ENCODE measurements at places on chromosomes 12 and 14. TPM values are rescaled to one million over a fixed set of nuclear protein-coding genes. Genes with fewer than 3 reads are reported as not detected.

The AQP6 gene
- total RNA-seq: not detected

The MDGA2 gene
- total RNA-seq: not detected

The GDF3 gene
- total RNA-seq: not detected

The LPAR5 gene
- 2.9 TPM for total RNA-seq

The BICDL1 gene
- total RNA-seq: 135 TPM

The ZBTB39 gene
- 10.8 TPM for total RNA-seq

The HOTAIR gene
- not detected for total RNA-seq

The NOS1 gene
- not detected for total RNA-seq

The CMA1 gene
- not detected for total RNA-seq

The APOF gene
- total RNA-seq: not detected

The FGD4 gene
- 0.94 TPM for total RNA-seq

The CD163 gene
- 2.9 TPM for total RNA-seq

The VWF gene
- total RNA-seq: 0.55 TPM

The RPS6KA5 gene
- 35.4 TPM for total RNA-seq

The SERPINA1 gene
- 15.5 TPM for total RNA-seq

The NKX2-8 gene
- not detected for total RNA-seq

The IL22 gene
- total RNA-seq: 5.6 TPM

The TDRD9 gene
- total RNA-seq: not detected

The CLEC14A gene
- total RNA-seq: not detected

The PLXNC1 gene
- total RNA-seq: 26.5 TPM

The KRT71 gene
- total RNA-seq: not detected

The INSM2 gene
- not detected for total RNA-seq

The TSFM gene
- total RNA-seq: 17.9 TPM

The UNC79 gene
- total RNA-seq: not detected

The CIPC gene
- total RNA-seq: 13.4 TPM

The SERPINA6 gene
- not detected for total RNA-seq

The CBLN3 gene
- 4.2 TPM for total RNA-seq

The CLEC7A gene
- 3.2 TPM for total RNA-seq

The TMEM233 gene
- total RNA-seq: not detected

The CFAP251 gene
- total RNA-seq: 1.1 TPM

The TAS2R13 gene
- total RNA-seq: 1.4 TPM

The AICDA gene
- total RNA-seq: not detected

The KRT74 gene
- total RNA-seq: not detected

The KCNA5 gene
- total RNA-seq: not detected

The LAG3 gene
- total RNA-seq: 4.6 TPM

The FGD6 gene
- total RNA-seq: 1.3 TPM

The PRIMA1 gene
- not detected for total RNA-seq

The KRT81 gene
- not detected for total RNA-seq

The SLC25A47 gene
- not detected for total RNA-seq

The KCNH5 gene
- total RNA-seq: not detected

The EIF2S3B gene
- 0.50 TPM for total RNA-seq

The WNK1 gene
- 215 TPM for total RNA-seq

The TAS2R8 gene
- not detected for total RNA-seq

The FCF1 gene
- 39.5 TPM for total RNA-seq

The SIRT4 gene
- total RNA-seq: 0.45 TPM

The OTX2 gene
- total RNA-seq: not detected

The PGF gene
- not detected for total RNA-seq

The RPGRIP1 gene
- total RNA-seq: 0.94 TPM

The HOXC10 gene
- total RNA-seq: not detected

The RGS6 gene
- total RNA-seq: 0.90 TPM

The IAPP gene
- not detected for total RNA-seq

The LDHB gene
- 767 TPM for total RNA-seq

The KRT77 gene
- total RNA-seq: not detected

The KCNJ8 gene
- total RNA-seq: not detected

The LTBR gene
- 0.47 TPM for total RNA-seq

The CTSG gene
- total RNA-seq: not detected

The TMTC1 gene
- 0.40 TPM for total RNA-seq

The SLC7A8 gene
- 2.5 TPM for total RNA-seq

The RNASE1 gene
- total RNA-seq: not detected

Measured in T-helper 17 cell (primary cell).